ENCODE measurements at places on chromosomes 3 and 15. TPM values are rescaled to one million over a fixed set of nuclear protein-coding genes. Genes with fewer than 3 reads are reported as not detected.

The ANKRD63 gene
- not detected for total RNA-seq

The DNAH12 gene
- total RNA-seq: 0.20 TPM

The DHFR2 gene
- total RNA-seq: 7.9 TPM

The NECTIN3 gene
- 6.2 TPM for total RNA-seq

The EPHB3 gene
- total RNA-seq: 0.10 TPM

The MST1R gene
- total RNA-seq: 4.8 TPM

The CCDC191 gene
- total RNA-seq: 2.6 TPM

The PRSS50 gene
- not detected for total RNA-seq

The DUOX2 gene
- total RNA-seq: not detected

The SLC28A1 gene
- total RNA-seq: not detected

The FGF12 gene
- total RNA-seq: not detected

The MAP1A gene
- total RNA-seq: 15.0 TPM

The IFT57 gene
- 20.6 TPM for total RNA-seq

The ARHGEF26 gene
- 0.07 TPM for total RNA-seq

The ITGA11 gene
- 0.90 TPM for total RNA-seq

The ALDH1A2 gene
- total RNA-seq: not detected

The CHL1 gene
- not detected for total RNA-seq

The P3H2 gene
- total RNA-seq: not detected

The ROPN1 gene
- not detected for total RNA-seq

The SCN11A gene
- 0.07 TPM for total RNA-seq

The PCLAF gene
- total RNA-seq: 68.1 TPM

The HDC gene
- 0.61 TPM for total RNA-seq

The RASL12 gene
- not detected for total RNA-seq

The GRAMD1C gene
- 0.51 TPM for total RNA-seq

The CCDC13 gene
- total RNA-seq: 0.54 TPM

The ARHGEF3 gene
- 92.7 TPM for total RNA-seq

The SPTBN5 gene
- 4.7 TPM for total RNA-seq

The CHDH gene
- 0.93 TPM for total RNA-seq

The SPATA12 gene
- not detected for total RNA-seq

The TMEM212 gene
- total RNA-seq: not detected

The TGM5 gene
- 0.20 TPM for total RNA-seq
